ENCODE measurements at places on chromosomes 11 and 22. TPM values are rescaled to one million over a fixed set of nuclear protein-coding genes. Genes with fewer than 3 reads are reported as not detected.

The EED gene
- 47.5 TPM for polyA plus RNA-seq

The FLRT1 gene
- polyA plus RNA-seq, result 4.4 TPM

The GSTT2B gene
- polyA plus RNA-seq, result 7.5 TPM

The LAYN gene
- 12.3 TPM for polyA plus RNA-seq

The GUCY1A2 gene
- polyA plus RNA-seq, result 12.7 TPM

The WBP2NL gene
- 3.6 TPM for polyA plus RNA-seq

The MAPK12 gene
- polyA plus RNA-seq, result 30.4 TPM

The FXYD2 gene
- polyA plus RNA-seq, result 6.4 TPM

The CEND1 gene
- polyA plus RNA-seq, result not detected

The OR52A1 gene
- not detected for polyA plus RNA-seq

Data from right lung (tissue), 10 donors.